ENCODE measurements at places on chromosomes 4 and X. TPM values are rescaled to one million over a fixed set of nuclear protein-coding genes. Genes with fewer than 3 reads are reported as not detected.

DNA sequence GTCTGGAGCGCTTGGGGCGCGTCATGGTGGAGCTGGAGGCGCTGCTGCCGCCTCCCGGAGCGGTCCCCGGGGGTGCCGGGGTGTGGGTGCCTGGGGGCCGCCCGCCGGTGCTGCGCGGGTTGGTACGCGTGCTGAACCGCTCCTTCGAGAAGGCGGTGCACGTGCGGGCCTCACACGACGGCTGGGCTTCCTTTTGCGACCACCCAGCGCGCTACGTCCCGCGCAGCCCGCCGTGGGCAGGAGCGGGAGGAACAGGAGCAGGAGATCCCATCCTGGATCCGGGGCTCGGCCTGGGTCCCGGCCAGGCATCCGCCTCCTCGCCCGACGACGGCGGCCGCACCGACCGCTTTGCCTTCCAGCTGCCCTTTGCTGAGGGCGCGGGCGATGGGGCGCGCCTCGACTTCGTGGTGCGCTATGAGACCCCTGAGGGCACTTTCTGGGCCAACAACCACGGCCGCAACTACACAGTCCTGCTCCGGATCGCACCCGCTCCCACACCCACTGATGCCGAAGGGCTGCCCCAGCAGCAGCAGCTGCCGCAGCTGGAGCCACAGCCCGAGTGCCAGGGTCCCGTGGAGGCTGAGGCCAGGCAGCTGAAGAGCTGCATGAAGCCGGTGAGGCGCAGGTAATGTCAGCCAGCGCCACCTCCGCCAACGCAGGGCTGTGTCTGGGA lies 792 bp downstream of the PPP1R3F start:
- no peak for DNase-seq
- H3K27me3 ChIP-seq: no peaks in the 10 kb centered on the region
- H3K27ac ChIP-seq: peak overlapping the region; percentile 96
- peaks cover 64% of the 10 kb centered on the region for H3K4me1 ChIP-seq
- peaks cover 2% of the 10 kb centered on the region for H3K36me3 ChIP-seq
- H3K4me3 ChIP-seq: peak overlapping the region; percentile 54

Gene NMU
- not detected for total RNA-seq

DNA sequence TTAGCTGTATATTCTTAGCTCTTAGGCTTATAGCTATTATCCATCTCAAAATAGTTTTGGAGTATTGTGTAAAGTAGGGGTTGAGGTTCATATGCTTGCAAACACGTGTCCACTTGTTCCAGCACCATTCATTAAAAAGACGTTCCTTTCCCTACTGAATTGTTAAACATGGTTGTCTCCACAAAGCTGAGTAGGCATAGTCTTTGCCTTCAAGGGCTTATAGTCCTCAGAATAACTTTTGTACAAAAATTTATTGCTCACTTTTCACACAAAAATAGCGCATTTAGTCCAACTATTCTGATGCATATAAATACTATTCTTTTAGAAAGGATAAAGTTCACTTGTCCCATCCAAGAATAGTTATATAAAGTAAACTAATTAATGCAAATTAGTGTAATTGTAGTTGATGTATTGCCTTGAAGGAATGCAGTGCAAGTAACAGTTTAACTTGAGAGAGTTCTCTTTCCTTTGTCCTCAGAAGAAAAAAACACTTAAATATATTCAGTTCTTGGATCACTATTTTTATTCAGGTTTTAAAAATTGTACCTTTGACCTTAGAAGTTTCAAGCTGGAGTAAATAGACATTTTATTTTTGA lies 14.1 kb downstream of the LRIT3 start:
- no peak overlapping the region for H3K4me3 ChIP-seq
- no peaks in the 10 kb centered on the region for H3K27me3 ChIP-seq
- no peak for DNase-seq
- H3K4me1 ChIP-seq: no peaks in the 10 kb centered on the region

Gene OFD1
- total RNA-seq: 59.1 TPM

Gene SLC10A6
- total RNA-seq: not detected

Gene TCEAL6
- not detected for total RNA-seq

GRCh38 chrX:22128961-22129360 lies 96.8 kb downstream of the PHEX start:
- DNase-seq: no peak
- no peaks in the 10 kb centered on the region for H3K36me3 ChIP-seq
- no peak overlapping the region for H3K4me3 ChIP-seq

- H3K27ac ChIP-seq: no peak overlapping the region
- no peak for DNase-seq
- peaks cover 42% of the 10 kb centered on the region for H3K4me1 ChIP-seq
- H3K4me3 ChIP-seq: no peak overlapping the region
- H3K36me3 ChIP-seq: no peaks in the 10 kb centered on the region
These were observed 61.7 kb downstream of the MAML3 start for GRCh38 chr4:140092094-140092851.

Gene GLRA3
- not detected for total RNA-seq

- H3K4me3 ChIP-seq: no peak overlapping the region
- DNase-seq: no peak
- H3K27me3 ChIP-seq: no peaks in the 10 kb centered on the region
- no peak overlapping the region for H3K27ac ChIP-seq
- H3K36me3 ChIP-seq: no peaks in the 10 kb centered on the region
These were observed 158.1 kb upstream of the CXorf66 start for GRCh38 chrX:140123446-140123845.

Gene ENPEP
- not detected for total RNA-seq

- no peaks in the 10 kb centered on the region for H3K4me1 ChIP-seq
- peaks cover 4% of the 10 kb centered on the region for H3K27me3 ChIP-seq
- H3K36me3 ChIP-seq: no peaks in the 10 kb centered on the region
- H3K4me3 ChIP-seq: no peak overlapping the region
- no peak overlapping the region for H3K27ac ChIP-seq
These were observed 41.9 kb downstream of the BMP15 start for GRCh38 chrX:50952406-50952805.

GRCh38 chr4:87382116-87382515 lies 8.9 kb downstream of the HSD17B11 start:
- H3K27ac ChIP-seq: no peak overlapping the region
- no peak for DNase-seq
- peaks cover 5% of the 10 kb centered on the region for H3K4me1 ChIP-seq
- no peak overlapping the region for H3K4me3 ChIP-seq
- no peaks in the 10 kb centered on the region for H3K27me3 ChIP-seq

- no peak overlapping the region for H3K4me3 ChIP-seq
- no peaks in the 10 kb centered on the region for H3K36me3 ChIP-seq
- no peak overlapping the region for H3K27ac ChIP-seq
- no peaks in the 10 kb centered on the region for H3K4me1 ChIP-seq
These were observed 278.3 kb downstream of the SPRY1 start for GRCh38 chr4:123674762-123675465.

DNA sequence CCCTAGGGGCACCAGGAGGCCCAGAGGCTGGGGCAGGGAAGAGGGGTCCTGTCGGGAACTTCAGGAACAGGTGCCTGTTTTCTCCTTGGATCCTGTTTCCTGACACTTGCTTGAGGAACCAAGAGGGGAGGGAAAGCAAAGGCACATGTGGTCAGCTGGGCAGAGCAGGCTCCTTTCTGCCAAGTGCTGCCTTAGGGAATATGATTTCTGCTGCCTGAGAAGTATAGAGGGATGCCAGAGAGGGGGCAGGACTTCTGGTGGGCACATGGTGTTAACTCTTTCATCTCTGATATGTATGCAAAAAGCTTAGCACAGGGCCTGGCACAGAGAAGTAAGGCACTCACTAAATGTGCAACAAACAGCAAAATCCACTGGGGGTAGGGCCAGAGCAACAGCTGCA lies 51.2 kb upstream of the PJA1 start:
- DNase-seq: no peak
- H3K27me3 ChIP-seq: no peaks in the 10 kb centered on the region
- H3K27ac ChIP-seq: no peak overlapping the region
- H3K36me3 ChIP-seq: no peaks in the 10 kb centered on the region

GRCh38 chr4:181018472-181018871 lies 1224.7 kb upstream of the TENM3 start:
- H3K27ac ChIP-seq: no peak overlapping the region
- no peaks in the 10 kb centered on the region for H3K36me3 ChIP-seq
- no peak overlapping the region for H3K4me3 ChIP-seq

- H3K4me1 ChIP-seq: peaks cover 9% of the 10 kb centered on the region
- H3K27ac ChIP-seq: no peak overlapping the region
- H3K36me3 ChIP-seq: no peaks in the 10 kb centered on the region
These were observed 174.4 kb upstream of the BCOR start for GRCh38 chrX:40272141-40272540.

- H3K4me3 ChIP-seq: no peak overlapping the region
- H3K36me3 ChIP-seq: no peaks in the 10 kb centered on the region
- no peak for DNase-seq
- H3K27me3 ChIP-seq: no peaks in the 10 kb centered on the region
- H3K4me1 ChIP-seq: no peaks in the 10 kb centered on the region
These were observed 765.6 kb upstream of the TENM3 start for GRCh38 chr4:181477591-181477990.

Gene CXorf49
- not detected for total RNA-seq

Gene GPR173
- total RNA-seq: not detected

Gene RAB39B
- 5.6 TPM for total RNA-seq

Gene RPS6KA3
- 39.6 TPM for total RNA-seq

GRCh38 chr4:88225232-88226105 lies 58.9 kb downstream of the PPM1K start:
- DNase-seq: no peak
- no peak overlapping the region for H3K4me3 ChIP-seq
- H3K27me3 ChIP-seq: no peaks in the 10 kb centered on the region
- no peak overlapping the region for H3K27ac ChIP-seq

GRCh38 chrX:143580266-143580665 lies 55.6 kb downstream of the SLITRK4 start:
- no peaks in the 10 kb centered on the region for H3K27me3 ChIP-seq
- H3K4me1 ChIP-seq: no peaks in the 10 kb centered on the region
- no peaks in the 10 kb centered on the region for H3K36me3 ChIP-seq
- H3K4me3 ChIP-seq: no peak overlapping the region

- no peaks in the 10 kb centered on the region for H3K27me3 ChIP-seq
These were observed 11.7 kb downstream of the PROM1 start for GRCh38 chr4:16072168-16072567.

- no peak overlapping the region for H3K27ac ChIP-seq
- no peaks in the 10 kb centered on the region for H3K36me3 ChIP-seq
- peaks cover 30% of the 10 kb centered on the region for H3K27me3 ChIP-seq
- DNase-seq: no peak
- H3K4me3 ChIP-seq: peak overlapping the region; percentile 79
These were observed 3.9 kb downstream of the SPON2 start for GRCh38 chr4:1168191-1169101.

Gene DCLK2
- not detected for total RNA-seq

Gene JADE3
- 0.20 TPM for total RNA-seq

- no peaks in the 10 kb centered on the region for H3K4me1 ChIP-seq
- H3K36me3 ChIP-seq: no peaks in the 10 kb centered on the region
- DNase-seq: no peak
- no peak overlapping the region for H3K27ac ChIP-seq
- H3K27me3 ChIP-seq: no peaks in the 10 kb centered on the region
- no peak overlapping the region for H3K4me3 ChIP-seq
These were observed 83.8 kb upstream of the BMPR1B start for GRCh38 chr4:94673961-94674360.

- no peaks in the 10 kb centered on the region for H3K27me3 ChIP-seq
- DNase-seq: no peak
- no peak overlapping the region for H3K4me3 ChIP-seq
- no peak overlapping the region for H3K27ac ChIP-seq
- H3K4me1 ChIP-seq: no peaks in the 10 kb centered on the region
These were observed 177.2 kb downstream of the AMELX start for GRCh38 chrX:11470250-11470974.

DNA sequence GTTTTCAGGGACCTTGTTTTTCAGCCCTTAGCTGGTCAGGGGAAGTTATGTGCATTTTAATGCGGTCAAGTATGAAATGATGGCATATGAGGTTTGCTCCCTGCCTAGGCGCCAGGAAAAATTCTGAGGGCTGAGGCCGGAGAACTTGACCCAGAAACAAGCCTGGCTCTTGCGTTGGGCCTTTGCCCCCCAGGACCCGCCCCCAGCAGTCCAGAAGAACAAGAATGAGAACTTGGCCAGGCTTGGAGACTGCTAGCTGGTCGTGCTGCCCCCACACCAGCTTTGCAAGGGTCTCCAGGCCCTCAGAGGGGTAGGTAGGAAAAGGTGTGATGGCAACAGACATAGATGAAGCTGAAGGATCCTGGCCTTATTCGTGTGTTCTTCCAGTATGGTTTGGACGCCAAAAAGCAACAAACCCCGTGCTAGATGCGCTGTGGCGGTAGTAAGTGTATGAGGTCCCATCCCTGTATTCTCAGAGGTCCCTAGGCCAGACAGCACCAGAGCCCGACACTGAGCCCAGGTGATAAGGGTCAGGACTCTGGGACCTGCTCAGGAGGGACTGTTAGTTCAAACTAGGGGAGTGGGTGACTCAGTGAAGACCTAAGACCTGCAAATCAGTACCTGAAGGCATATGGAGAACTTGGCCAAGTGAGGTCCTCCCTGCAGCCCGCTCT lies 10.5 kb downstream of the NKX3-2 start:
- no peak for DNase-seq
- H3K27ac ChIP-seq: no peak overlapping the region
- H3K27me3 ChIP-seq: peaks cover 98% of the 10 kb centered on the region
- no peaks in the 10 kb centered on the region for H3K36me3 ChIP-seq
- peaks cover 44% of the 10 kb centered on the region for H3K4me1 ChIP-seq

- no peaks in the 10 kb centered on the region for H3K36me3 ChIP-seq
- H3K27ac ChIP-seq: no peak overlapping the region
- H3K4me3 ChIP-seq: no peak overlapping the region
- DNase-seq: no peak
- no peaks in the 10 kb centered on the region for H3K4me1 ChIP-seq
These were observed 687.0 kb upstream of the EPHA5 start for GRCh38 chr4:66357316-66357715.

Gene PDGFRA
- not detected for total RNA-seq

DNA sequence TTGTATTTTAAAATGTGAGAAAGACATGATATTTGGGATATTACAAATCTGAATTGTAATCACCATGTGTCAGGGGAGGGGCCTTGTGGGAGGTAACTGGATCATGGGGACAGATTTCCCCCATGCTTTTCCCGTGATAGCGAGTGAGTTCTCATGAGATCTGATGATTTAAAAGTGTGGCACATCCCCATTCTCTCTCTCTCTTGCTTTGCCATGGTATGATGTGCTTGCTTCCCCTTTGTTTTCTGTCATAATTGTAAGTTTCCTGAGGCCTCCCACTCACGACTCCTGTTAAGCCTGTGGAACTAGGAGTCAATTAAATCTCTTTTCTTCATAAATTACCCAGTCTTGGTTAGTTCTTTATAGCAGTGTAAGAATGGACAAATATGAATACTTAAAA lies 39.0 kb downstream of the CCDC158 start:
- no peak overlapping the region for H3K27ac ChIP-seq
- H3K27me3 ChIP-seq: no peaks in the 10 kb centered on the region
- no peaks in the 10 kb centered on the region for H3K36me3 ChIP-seq
- H3K4me1 ChIP-seq: no peaks in the 10 kb centered on the region
- no peak for DNase-seq

- H3K4me1 ChIP-seq: no peaks in the 10 kb centered on the region
- H3K4me3 ChIP-seq: no peak overlapping the region
- no peaks in the 10 kb centered on the region for H3K36me3 ChIP-seq
- no peaks in the 10 kb centered on the region for H3K27me3 ChIP-seq
These were observed 204.2 kb upstream of the RASGEF1B start for GRCh38 chr4:81675791-81676393.
